Cortex of kidney (tissue), 1 donor: ENCODE measurements at places on chromosomes 2 and 18.

- no peak for DNase-seq
These were observed 70.0 kb upstream of the NDUFV2 start for GRCh38 chr18:9032519-9032918.

DNA sequence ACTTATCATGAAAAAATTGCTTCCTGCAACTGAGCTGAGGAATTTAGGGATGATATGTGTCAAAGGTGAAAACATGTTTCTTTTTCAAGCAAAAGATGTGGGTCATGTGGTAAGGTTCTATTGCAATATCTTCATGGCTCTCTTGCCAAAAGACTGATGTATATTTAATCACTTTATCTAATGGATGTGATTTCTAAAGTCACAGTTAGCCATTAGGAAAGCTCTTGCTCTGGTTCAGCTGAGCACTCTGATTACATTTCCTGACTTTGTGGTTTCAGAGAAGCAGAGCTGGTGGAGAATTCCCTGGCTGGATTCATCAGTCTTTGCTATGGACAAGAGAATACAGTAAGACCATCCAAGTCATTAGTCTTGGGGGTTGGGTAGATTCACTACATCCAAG, 24.4 kb downstream of the SCN9A start:
- no peak for DNase-seq

DNA sequence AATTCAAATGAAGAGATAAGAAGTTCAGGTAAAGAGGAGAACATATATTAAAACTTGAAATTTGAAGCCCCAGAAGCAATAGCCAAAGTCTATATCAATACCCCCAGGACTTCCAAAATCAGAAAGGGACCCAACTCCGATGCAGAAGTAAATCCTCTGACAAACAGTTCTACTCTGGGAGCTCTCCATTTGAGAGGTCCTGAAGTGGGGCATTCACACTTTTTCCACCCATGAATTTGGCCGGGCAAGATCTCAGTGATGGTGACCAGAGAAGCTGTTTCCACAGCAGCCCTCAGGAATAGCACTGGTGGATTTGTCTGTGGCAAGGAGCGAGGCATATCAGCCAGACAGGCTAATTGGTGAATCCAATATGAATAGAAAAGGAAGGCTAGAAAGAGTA, 313.6 kb upstream of the MC4R start:
- DNase-seq: no peak

- no peak for DNase-seq
These were observed 163.1 kb upstream of the PKDCC start for GRCh38 chr2:41884718-41885117.

DNA sequence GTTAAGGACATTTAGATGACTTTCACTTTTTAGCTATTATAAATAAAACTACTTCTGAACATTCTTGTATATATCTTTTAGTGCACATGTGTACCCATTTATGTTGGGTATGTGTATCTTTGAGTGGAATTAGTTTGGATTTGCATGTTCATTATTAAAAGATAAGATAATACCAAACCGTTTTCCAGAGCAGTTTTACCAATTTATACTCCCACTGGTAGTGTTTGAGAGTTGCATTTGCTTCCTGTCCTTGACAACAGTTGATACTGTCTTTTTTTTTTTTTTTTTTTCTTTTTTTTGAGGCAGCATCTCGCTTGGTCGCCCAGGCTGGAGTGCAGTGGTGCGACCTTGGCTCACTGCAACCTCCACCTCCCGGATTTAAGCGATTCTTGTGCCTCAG, 23.3 kb downstream of the SLC30A6 start:
- no peak for DNase-seq

DNA sequence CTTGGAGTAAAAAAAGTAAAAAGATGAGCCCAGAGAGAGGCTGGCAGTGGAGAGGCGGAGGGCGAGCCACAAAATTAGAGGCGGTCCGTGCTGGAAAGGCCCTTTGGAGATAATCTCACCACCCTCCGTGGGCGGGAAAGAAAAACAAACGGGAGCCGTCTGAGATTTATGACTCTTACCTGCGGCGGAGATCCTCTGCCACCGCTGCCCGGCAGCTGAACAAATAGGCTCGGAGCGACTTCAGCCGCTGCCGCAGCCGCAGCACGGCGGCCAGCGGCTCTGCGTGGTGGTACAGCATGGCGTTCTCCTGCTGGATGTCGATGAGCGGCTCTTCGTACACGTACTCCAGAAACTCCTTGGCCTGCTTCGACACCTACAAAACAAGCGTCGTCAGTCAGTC, 94.6 kb downstream of the PLEKHM3 start:
- no peak for DNase-seq

DNA sequence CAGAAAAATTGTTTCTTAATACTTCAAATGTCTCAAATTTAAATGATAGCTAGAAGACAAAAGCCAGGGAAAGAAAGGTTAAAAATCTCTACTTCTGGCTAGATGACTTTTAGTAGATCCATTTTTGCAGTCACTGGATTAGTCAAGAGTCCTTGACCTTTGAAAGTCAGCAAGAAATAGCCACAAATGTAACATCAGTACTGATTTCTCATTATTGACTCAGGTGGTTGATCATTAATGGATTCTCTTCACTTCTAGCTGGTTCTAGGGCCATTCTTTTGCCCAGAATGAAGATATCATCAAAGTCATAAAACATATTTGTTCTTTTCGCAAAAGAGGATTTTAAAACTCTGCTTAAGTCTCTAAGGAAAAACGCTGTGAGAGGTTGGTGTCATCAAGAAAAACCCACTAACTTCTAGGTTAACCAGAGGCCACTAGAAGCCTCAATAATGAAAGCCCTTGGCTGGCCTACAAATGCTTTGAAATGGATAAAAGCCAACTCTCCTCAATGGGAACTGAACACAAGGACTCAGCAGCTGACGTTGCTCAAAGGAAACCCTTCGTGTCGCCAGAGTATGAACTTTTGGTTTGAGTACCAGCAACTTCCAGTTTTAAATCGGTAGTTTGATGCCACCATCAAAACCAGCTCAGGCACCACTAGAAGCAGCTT, 66.3 kb downstream of the IRS1 start:
- DNase-seq: no peak

DNA sequence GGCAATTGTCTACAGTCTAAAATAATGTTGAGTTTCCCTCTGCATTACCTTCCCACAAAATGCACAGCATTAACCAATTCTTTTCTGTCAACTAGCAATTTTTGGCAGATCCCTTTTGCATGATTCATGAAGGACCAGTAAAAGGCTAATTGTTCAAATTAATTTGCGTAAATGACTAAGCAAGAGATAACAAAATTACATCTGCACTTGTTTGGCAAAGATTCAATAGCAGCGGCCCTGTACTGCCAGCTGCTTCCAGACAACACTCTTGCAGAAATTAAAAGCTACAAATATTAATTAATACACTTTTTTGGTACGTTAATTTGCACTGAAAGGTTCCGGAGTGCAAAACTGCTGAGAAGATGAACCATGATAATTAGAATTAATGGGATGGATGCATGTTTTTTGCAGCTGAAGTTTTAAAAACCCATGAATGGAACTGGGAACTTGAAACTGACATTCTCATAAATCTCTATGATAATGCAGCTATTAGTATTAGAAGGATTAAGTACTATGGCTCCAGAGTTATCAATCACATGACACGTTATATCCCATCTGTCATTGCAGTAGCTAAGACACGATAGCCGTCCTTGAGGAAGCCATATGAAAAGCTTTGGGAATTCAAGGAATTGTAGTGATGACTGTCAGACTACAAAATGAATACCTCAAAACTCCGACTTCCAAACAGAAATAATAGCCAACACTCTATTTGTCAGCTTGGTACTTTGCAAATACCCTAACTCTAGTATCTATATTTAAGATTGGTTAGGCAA, 1268.3 kb upstream of the ACVR2A start:
- no peak for DNase-seq

GRCh38 chr18:9325716-9326115, 8.9 kb upstream of the TWSG1 start:
- no peak for DNase-seq

GRCh38 chr2:232874677-232875223, 4.7 kb downstream of the SNORC start:
- DNase-seq: no peak

DNA sequence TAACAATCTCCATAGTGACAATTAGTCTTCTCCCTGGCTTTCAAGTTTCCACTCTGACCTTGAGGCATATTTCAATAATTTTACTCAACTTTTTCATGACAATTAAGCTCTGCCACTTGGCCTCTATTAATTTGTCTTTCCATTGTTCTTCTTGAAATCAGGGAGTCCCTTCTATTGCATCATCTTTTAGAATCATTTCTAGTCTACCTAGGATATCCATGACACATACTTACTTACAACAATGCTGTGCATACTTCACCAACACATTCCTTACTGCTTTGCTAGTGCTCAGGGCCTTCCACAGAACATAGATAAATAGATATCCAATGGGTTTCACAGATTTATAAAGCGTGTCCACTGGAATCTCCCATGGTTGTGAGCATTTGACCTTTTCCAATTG, 331.5 kb upstream of the LRP1B start:
- DNase-seq: no peak

DNA sequence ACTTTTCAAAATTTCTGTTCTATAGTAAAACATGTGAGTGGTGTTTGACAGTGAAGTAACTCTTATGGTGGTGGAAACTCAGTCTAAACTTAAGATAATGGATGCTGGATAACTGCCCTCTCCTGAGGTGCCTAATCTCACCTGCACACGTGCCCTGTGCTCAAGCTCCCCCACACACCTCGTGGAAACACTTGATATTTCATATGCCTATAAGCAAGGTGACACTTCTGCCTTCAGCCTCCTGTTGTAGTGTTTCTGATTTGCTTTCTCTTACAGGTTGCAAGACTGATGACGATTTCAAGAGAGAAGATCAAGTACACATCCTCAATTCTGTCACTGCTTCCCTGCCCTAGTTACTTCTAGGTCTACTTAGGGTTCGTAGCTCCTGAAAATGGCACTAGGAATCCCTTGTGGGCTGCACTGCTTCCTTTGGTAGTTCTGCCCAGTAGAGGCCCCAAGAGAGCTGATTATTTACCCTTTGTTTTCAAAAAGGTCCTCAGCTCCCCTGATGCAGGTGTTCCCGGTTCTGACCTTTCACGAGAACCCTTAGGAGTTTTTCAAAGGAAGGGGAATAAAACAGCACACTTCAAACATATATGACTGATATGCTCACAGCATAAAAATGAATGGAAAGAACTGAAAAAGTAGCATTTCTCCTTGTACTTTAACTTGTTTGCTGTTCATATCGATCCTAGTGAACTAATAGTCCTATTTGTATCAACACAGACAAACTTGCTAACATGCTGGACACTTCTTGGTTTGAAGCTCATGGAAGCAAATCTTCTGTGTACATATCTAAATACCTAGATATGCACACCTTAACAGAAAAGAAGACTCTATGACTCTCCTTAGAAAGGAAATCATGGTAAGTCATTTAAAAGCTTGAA, 6.7 kb downstream of the CAVIN2 start:
- no peak for DNase-seq

- DNase-seq: no peak
These were observed 165.6 kb downstream of the KLHL29 start for GRCh38 chr2:23550553-23550952.

DNA sequence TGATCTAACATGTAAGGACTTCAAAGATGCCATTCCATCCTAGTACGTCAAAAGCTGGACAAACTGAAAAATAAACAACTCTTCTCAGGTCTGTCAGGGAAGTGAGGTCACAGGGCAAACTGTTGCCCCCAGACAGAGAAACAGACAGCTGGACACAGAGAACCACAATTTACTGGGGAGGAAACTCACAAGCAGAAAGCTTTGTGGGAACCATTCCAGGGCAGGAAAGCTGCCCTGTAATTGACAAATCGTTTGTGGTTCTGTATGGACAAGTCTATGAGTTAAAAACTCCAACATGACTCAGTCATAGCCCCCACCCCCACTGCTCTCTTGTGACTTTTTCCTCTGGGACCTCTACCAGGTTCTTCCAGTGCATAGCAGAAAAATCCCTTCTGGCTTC, 28.4 kb downstream of the MCEE start:
- DNase-seq: no peak

GRCh38 chr2:206040525-206040924, 45.4 kb downstream of the INO80D start:
- DNase-seq: no peak

DNA sequence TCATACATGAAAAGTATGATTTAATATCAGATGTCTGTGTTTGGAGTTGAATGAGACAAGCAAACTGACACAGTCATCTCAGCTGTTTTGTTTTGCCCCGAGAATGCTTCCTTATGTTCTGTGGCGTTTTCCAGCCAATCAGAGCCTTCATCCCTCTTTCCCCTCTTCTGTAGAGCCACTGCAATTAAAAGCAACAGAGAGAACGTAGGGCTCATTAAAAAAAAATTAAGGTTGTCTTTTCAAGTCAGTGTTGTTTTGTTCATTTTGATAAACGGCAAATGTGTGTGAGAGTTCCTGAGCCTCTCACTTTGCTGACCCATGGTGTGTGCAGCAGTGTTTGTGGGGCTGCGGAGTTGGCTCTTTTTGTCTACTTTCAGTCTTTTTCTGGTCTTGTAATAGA, 216.0 kb downstream of the FHOD3 start:
- DNase-seq: no peak

DNA sequence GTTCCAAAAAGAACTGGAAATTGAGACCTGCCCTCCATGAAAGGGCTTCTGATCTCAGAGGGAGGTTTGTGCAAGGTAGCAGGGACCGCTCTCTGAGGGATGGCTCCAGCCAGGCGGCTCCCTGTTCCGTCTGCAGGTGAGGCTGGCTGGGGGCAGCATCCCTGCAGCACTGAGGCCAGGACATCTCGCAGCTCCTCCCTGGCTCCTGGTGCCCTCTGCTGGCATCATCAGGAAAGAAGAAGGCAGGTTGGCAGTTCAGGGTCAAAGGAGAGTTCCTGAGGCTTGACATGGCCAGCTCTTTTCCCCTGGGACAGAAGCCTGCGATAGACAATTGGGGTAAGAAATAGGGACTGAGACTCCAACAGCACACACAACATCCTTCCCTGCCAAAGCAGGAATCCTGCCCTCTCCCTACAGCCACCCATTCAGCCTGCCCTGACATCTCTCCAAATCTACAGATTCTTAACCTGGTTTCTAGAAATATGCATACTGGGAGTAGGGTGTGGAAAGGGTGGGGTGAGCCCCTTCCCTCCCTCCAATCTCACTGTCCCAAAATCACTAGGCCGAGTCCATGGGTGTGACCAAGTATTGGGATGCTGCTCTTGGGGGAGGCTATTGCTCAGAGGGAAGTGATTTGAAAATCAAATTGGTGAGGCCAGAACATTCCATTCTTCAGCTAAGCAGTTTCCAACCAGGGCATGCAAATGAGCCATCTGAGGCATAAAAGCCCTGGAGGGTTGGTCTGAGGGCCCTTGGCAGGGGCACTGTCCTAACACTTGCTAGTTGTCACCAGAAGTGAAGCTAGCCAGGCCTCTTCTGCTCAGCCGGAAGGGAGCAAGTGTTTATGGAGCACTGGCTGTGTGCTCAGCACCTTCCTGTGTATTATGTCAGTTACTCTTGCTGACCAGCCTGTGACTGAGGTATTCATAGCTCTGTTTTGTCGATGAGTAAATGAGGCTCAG, 185.4 kb downstream of the TFCP2L1 start:
- no peak for DNase-seq

- DNase-seq: no peak
These were observed 7.5 kb downstream of the COL5A2 start for GRCh38 chr2:189171956-189172609.
